Sigmoid colon (tissue), 7 donors: ENCODE measurements at places on chromosomes 7 and 10. TPM values are rescaled to one million over a fixed set of nuclear protein-coding genes. Genes with fewer than 3 reads are reported as not detected.

Gene FGL2
- 68.5 TPM for total RNA-seq

Gene ANKIB1
- 31.6 TPM for total RNA-seq

- no peak for DNase-seq
These were observed 1040.2 kb upstream of the SORCS1 start for GRCh38 chr10:108204528-108205305.

DNA sequence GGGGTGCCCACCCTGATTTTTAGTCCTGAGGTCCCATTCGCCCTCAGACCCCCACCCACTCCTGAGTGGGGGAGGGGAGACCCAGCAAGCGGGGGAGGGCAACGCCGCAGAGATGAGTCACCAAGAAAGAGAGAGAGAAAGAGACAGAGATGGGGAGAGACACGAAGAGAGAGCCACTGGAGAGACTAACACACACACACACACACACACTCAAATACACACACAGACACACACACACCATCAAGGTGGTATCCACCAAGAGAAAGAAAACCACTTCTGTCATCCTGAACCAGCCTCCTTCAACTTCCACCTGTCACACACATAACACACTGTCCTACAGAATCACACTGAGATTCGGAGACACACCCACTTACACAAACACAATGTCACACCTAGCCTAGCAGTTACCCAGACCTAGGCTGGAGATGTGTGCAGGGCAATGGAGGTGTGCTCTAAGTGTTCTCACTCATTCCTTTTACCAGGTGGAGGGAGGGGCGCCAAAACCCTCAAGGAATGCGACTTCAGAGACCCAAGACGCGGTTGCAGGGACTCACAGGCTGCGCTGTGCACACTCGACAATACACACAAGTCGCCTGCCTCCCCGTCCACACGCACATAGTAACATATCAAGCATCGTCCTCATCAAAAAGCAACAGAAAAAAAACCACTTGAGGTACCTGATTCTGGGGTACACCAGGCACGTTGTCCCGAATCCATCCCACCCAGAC, 3.9 kb upstream of the VGF start:
- DNase-seq: no peak

DNA sequence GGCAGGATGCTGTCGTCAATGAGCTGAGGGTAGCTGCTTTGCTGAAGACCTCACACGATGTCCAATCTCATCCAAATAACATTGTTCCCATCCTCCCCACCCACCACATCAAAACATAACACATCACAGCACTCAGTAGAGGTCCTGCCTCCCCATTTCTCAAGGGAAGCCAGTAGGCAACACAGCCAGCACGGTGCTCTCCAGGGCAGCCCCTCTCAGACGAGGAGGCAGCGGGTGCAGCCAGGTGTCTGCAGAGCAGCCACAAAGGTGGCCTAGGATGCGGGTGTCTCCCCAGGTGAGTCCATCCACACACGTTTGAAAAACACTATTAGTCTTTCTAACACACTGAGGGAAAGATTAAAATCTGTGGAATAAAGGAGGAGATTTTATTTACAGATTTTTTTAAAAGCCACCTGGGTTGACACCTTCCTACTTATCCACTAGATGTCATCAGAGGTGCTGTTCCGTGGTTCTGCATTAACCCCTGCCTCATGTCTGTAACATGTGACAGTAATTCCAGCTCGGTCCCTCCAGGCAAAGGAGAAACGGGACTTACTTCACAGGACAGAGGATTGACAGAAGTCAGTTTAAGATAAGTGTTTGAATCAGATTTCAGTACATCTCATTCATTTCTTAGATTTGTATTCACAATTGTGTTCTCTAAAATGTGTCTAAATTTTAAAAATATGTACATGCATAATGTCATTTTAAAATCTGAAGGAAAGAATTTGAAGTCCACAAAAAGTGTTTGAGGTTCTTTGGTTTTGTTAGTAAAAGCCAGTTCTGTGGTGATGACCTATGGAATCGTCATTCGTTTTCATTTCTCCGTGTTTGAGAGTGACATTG, 68.0 kb downstream of the LANCL2 start:
- DNase-seq: no peak

GRCh38 chr7:90067171-90067570, 87.1 kb upstream of the STEAP1 start:
- no peak for DNase-seq

GRCh38 chr7:145692237-145692950, 424.2 kb upstream of the CNTNAP2 start:
- DNase-seq: no peak
